ENCODE measurements at places on chromosomes 1 and 21. TPM values are rescaled to one million over a fixed set of nuclear protein-coding genes. Genes with fewer than 3 reads are reported as not detected.

DNA sequence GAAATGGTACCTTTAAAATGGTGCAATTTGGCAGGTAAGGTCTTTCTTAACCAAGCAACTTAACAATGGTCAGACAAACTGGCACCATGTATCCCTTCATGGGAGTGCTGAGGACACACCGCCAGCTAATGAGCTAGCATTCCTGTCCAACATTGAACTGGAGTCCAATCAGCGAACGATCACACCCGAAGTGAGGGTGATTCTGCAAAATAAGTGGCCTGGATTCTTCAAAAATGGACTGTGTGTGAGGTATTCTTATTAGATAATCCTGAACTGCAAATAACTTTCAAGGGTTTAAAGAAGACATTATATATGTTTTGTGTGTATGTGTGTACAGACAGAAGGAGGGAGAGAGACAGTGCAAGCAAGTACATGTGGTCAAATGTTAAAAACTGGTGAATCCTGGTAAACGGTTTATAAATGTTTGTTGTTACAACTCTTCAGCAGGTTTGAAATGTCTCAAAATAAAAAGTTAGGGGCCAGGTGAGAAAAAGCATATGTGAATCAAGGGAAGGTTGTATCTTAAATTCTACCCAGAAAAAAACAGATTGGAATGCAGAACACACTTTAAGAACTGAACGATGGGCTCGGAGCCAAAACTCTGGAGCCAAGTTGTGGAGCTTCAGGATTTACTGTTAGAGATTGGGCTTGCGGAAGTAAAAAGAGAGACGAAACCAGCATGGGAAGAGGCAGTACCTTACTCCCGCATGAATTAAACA, 20.9 kb downstream of the GADD45A start:
- DNase-seq: no peak

GRCh38 chr1:183734543-183735036, 70.3 kb upstream of the RGL1 start:
- DNase-seq: no peak

Gene ABCA4
- 0.08 TPM for total RNA-seq

Gene SPATA1
- total RNA-seq: 0.97 TPM

Gene EPHX1
- 6.3 TPM for total RNA-seq

Gene S100A2
- 3.2 TPM for total RNA-seq

DNA sequence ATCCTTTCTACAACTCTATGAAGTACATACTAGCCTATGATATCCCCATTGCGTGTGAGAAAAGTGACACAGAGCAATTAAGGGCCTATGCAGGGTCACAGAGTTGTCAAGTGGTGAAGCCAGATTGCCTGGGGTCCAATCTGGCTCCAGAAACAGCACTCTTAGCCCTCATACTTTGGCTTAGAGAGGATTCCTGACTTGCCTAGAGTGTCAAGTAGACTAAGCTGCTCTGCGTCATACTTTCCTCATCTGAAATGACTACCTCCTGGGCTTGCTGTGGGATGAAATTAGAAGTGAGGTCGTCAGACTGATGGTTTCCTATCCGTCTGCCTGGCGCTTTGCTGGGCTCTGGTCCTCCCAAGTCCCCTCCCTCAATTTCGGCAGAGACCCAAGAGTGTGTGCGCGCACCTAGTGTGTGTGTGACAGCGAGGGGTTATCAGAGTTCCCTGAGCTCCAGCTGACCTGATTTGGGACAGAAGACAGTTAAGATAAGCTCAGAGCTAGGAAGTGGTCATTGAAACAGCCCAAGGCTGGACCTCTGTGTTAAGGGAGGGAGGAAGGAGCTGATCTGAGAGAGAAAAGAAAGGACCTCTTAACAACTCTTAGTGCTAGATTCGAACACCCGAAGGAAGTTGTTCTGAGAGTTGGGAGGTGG, 5.4 kb upstream of the NUAK2 start:
- DNase-seq: no peak

Gene PER3
- 2.7 TPM for total RNA-seq

Gene TSPAN1
- total RNA-seq: not detected

Gene TDRKH
- total RNA-seq: 6.2 TPM

Gene ESRRG
- total RNA-seq: 1.0 TPM

DNA sequence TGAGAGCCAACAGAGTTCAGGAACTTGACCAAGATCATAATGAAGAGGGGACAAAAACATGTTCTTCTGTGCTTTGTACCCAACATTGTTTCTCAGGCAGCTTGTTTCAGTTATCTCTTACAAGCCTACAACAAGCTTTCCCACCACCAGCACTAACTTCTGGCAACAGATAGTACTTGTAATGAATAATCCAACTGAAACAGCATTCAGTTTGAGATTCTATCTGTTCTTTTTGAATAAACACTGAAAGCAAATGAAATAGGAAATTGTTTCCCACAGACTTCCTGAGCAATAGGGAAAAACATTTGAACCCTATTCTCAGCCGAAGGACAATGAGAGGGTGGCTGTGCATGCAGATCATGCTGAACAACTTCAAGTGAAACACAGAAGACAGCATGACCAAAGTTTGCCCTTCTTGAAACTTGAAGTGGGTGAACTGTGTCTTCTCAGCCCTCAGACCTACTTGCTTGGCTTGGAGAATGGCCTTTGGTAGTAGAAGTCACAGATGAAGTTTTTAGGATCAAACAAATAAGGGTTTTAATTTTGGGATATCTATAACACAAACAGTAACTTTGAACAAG, 11.2 kb upstream of the HOOK1 start:
- no peak for DNase-seq

DNA sequence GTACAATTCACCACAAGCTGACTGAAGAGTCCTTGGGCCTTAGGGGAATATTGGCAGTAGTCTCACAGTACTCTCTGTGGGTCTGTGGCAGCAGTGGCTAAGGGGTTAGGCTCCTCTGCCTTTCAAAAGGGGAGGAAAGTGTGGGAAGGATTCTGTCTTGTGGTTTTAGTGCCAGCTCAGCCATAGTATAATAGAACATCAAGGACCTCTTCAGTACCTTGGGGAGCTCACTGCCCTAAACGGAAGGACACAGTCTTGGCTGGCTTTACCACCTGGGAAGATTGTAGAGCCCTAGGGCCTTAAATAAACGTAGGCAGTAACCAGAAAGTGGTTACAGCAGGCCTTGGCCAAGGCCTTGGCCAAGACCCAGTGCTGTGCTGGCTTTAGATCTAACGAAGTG, 265.7 kb downstream of the COL11A1 start:
- DNase-seq: no peak

DNA sequence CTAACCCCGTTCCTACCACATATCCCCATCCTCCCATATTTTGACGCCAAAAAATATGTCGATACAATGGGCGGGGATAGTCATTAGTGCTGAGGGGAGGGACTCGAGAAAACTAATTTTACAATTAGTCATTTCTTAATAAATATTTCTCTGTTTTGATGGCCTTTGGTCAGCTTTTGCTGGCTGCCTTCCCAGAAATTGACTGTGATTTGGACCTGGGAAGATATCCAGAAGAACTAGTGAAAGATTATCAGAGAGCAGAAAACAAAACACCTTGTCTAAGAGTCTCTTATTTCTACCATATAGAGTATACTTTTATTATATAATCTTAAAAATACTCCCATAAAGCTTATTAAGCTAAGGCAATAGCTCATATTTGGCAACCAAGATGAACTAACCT, 247.6 kb downstream of the MRPL39 start:
- no peak for DNase-seq

Gene KANK4
- 57.9 TPM for total RNA-seq

DNA sequence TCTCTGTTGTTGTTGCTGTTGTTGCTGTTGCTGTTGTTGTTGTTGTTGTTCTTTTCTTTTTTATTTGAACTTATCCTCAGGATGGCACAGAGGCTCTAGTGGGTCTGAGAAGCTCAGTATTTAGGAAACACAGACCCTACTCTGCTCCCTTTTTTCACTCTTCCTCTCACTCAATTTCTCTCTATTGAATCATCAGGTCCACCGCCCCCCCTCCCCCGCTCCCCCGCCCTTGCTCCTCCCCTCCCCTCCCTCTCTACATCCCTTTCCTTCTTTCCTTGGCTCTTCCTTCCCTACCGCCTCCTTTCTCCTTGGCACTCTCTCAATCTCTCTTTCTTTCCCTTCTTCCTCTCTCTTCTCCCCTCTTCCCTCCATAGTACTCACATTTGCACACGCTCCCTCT, 218.5 kb upstream of the ZC3H12A start:
- no peak for DNase-seq

DNA sequence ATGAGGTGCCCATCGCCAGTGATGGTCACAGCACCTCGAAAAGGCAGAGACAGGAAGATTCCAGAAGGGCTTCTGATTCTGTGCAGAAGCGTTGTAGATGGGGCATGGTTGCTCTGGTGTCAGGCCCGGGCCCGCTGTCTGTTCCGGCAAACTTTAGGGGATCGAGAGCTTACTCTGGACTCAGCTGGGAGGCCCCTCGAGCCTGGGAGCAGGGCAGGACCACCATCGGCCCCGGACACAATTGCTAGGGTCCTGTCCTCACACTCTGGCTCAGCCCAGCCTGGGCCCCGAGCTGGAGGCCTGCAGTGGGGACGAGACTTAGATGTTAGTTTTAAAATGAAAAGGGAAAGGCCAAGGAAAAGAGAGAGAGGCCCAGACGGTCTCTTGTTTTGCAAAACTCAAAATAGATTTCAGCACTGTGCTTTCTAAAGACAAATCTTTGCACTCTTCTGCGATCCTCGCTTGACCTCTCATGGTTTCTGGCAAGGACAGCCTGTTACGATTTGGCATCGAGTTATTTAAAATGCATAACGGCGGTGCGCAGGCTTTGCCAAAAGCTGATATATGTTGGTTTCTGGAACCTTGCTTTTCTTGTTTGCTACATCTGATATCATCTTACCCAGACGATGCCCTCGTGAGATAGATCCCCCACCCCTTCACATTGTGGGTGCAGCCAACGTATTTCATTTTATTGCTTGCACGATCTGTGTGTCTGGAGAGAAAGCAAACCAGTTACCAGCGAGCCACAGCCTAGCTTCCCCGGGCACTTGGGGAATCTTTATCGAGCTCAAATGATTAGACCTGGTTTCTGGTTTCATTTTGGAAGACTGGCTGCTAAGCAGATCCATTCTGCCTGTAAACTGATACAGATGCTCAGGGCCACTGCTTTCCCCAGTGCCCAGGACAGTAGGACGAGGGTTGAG, 58.0 kb downstream of the PRDM16 start:
- no peak for DNase-seq

- DNase-seq: no peak
Observed at GRCh38 chr1:1628754-1629429, 3.1 kb upstream of the MMP23B start.

Gene RPTN
- total RNA-seq: not detected

Gene CD2
- not detected for total RNA-seq

DNA sequence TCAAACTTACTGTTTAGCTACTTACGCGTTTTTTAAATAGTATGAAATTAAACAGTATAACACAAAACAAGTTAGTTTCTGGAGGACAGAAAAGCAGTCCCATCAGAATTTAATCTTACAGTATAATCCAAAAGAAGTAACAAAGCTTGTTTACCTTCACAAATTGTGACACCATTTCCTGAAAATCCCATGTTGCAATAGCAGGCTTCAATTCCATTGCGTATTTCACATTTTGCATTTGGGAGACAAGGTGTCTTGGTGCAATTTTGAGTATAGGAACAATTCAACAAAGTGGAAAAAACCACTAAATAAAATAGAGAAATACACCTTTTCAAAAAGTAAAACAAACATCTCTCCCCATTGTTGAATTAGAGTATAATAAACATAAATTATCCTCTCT, 1.6 kb downstream of the ADGRL4 start:
- no peak for DNase-seq

DNA sequence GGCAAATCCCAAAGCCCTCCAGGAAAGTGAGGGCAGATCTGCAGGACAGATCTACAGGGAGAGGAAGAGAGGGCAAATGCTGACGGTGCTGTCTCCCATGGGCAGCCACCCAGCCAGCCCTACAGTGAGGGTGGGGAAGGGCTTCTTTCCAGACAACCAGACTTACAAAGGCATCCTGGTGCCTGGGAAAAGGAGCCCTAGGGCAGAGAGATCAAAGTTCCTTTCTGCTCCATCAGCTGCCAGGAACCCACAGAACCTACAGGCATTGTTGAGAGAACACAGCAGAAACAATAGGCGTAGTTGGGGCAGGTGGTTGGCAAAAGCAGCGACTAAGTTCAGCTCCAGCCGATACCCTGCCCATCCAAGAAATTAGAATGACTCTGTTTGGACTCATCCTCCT, 332.4 kb downstream of the KCNH1 start:
- no peak for DNase-seq

DNA sequence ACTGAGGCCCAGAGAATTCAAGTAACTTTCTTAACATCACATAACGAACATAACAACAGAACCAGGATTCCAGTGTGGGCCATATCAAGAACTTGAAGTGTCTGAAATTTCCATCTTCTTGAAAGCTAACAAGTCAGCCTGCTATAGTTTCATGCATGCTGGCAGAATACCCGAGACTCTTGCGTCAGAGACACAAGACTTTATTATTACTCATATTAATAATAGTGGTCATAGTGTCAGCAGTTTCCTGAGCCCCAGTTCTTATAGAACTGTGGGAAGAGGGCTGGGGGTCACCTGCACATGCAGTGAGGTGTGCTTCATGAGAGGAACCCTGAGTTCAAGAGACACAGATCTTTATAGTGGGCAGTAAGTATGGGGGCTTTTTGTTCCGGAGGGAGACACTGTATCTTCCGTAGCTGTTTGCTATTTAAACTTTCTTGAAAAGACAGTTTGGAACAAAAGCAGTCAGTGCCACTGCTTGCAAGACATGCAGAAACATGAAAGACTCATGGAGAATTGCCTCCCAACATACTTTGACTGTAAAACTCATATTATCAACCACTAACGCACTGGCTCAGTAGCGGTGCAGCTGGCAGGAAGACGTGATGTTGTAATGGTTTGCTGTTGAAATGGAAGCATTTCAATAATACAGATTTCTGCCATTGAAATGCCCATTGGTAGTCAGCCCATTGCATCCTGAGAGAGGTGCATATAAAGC, 339.2 kb downstream of the ADGRL2 start:
- no peak for DNase-seq

DNA sequence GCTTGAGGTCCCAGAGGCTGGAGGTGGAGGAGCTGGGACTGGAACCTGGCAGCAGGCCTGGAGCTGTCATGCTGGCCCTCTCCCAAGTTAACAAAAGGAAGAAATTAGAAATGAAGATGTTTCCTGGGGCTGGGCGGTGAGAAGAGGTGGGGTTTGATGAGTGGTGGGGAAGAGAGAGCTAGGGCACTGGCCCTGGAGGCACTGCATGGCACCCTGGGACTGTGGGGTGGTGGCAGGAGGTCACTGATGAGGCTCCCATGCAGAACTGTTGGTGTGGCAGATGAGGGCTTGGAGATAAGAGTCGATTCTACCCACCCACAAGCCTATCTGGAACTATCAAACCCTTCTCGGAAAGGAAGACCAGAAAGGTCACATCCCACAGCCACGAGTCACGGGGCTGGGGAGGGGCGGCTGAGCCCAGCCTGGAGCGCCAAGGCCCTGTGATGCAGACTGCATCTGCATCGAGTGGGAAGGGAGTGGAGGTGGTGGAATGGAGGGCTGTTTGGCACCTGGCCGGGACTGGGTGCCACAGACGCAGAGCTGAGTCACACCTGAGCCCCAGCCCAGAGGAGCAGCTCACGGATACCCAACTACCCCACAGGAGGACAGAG, 29.4 kb downstream of the MRPL37 start:
- DNase-seq: peak; percentile 45
